Stimulated activated CD8-positive, alpha-beta memory T cell treated with anti-CD3 and anti-CD28 coated beads, Interleukin-2, amount 100 ng/mL, for 48 hours (primary cell): ENCODE measurements at places on chromosomes 12 and 14.

DNA sequence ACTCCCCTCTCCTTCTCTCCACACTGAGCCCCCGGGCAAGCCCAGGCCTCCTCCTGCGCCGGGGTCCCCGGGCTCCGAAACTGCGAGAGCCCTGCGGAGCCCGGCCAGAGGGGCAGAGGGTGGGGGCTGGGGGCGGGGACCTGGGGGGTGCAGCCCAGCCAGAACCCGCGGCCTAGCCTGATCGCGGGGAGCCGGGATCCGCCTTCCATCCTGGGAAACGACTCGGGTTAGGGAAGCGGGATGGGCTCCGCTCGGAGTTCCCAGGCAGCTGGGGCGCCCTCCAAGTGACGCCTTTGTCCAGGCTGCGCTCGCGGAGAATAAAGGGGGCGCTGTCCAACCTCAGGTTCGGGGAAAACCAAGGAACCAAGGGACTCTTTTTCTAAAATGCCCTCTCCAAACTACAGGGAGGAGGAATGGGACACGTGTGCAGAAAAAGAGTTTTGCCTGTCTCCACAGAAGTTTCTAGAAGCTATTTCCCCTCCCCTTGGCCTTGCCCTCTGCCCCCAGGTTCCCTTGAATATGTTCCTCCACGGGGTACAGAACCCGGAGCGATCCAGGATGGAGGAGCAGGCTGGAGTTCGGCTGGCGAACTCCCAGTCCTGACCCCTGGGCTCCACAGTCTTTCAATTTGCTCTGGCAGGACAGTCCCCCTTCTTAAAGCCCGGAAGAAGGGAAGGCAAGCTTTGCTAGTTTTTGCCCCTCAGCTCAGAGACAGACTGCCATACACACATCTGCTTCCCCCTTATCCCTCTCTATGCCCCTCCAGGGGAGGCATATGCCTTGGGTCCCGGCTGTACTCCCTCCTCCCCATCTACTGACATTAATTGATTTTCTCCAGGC is 13.9 kb downstream of the NKX2-1 start:
- DNase-seq, result no peak

- DNase-seq, result no peak
These were observed 862 bp downstream of the SLC7A7 start for GRCh38 chr14:22814373-22814772.

GRCh38 chr14:67643713-67644112 is 24.0 kb downstream of the ARG2 start:
- DNase-seq, result no peak

GRCh38 chr14:101843665-101844064 is 82.2 kb downstream of the PPP2R5C start:
- no peak for DNase-seq

DNA sequence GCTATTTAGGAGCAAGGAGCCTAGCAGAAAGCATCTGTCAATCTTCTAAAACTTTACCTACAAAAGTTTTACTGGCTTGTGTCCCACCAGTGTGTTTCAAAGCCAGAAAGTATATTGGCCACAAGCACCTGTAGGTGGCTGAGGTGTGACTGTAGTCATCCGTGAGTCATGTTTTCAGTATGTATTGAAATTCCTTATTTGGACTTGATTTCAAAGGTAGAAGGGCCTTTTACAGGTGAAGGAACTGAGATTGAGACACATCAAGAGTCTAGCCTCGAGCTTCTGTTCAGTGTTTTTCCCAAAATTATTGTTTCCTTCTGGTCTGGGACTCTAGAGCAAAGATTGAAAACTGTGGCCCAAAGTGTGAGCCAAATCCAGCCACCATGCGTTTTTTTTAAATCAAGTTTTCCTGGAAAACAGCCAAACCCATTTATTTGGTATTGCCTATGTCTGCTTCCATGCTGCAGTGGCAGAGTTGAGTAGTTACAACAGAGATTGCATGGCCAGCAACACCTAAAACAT is 195.3 kb upstream of the BCL2L14 start:
- DNase-seq, result no peak

DNA sequence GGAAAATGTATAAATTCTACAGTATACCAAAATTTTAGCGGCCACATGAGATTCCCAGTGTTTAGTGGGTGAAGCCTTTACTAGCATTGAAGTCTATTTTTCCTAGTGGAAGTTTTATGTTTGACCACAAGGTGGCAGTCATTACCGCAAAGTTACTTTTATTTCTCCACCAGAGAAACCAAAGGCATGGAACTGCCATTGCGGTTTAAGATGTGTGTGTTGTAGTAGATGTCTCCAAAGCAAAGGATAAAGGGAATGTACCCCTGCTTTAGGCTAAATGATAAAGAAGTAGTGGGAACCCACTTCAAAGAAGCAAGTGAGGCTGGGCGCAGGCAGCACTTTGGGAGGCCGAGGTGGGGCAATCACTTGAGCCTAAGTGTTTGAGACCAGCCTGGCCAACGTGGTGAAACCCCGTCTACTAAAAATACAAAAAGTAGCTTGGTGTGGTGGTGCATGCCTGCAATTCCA is 140.5 kb downstream of the PRKCH start:
- DNase-seq, result no peak

- DNase-seq, result no peak
These were observed 7.3 kb upstream of the FIGNL2 start for GRCh38 chr12:51855586-51856428.

GRCh38 chr14:21921453-21921852 is 247.8 kb upstream of the OR4E1 start:
- no peak for DNase-seq

DNA sequence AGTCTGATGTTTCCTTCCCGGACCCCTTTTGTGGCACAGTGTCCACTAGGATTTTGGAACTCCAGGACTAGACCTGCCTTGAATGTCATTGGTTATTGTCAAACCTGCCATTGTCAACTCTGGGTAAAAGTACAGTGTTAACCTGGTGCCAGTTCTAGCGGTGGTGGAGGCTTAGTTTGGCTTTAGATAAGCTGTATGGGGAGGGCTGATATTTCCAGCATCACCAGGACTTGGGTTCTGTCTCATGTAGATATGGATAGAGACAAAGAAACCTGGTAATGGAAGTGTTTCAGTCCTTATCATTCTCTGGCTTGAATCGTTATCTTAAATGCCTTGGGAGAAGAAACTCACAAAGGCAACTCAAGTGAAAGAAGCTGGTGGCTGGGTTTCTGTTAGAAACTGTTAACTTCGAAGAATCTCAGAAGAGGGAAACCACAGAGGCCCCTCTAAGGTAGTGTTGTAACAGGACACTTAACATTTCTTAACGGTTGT is 10.6 kb downstream of the CHST11 start:
- no peak for DNase-seq

DNA sequence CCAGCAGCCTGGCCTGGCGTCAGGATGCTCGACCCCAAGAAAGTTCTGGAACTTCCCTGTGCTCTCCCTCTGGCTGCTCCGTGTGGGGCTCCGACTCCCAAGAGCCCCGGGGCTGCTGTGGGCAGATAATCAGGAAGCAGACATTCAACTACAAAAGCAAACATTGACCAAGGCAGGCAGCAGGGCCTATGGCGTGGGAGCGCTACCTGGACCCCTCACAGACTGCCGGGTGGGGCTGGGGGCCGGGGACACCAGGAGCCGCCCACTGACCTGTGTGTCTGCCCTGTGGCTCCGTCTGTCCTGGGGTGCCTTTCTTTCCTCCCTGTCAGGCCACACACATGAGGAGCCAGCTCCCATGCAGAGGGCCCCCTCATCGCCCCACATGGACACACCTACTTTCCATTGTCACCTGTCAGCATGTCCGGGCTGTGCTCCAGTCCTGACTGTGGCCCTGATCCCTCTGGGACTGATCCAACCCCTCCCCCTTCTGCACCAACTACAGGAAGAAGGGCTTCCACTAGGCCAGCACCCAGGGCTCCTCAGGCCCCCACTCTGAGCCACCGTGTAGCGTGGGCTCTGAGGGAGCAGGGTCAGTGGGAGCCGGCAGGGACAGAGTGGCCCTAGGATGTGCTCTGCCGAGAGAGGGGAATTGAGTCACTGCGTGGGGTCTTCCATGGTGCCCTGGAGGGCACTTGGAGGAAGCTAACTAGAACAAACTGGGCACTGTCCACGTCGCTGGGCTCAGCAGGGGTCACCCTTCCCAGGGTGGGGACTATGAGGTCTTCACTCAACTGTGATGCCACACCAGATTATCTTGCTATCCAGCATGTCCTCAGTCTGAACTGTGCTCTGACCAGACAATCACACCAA is 215.4 kb upstream of the C14orf180 start:
- DNase-seq, result no peak

DNA sequence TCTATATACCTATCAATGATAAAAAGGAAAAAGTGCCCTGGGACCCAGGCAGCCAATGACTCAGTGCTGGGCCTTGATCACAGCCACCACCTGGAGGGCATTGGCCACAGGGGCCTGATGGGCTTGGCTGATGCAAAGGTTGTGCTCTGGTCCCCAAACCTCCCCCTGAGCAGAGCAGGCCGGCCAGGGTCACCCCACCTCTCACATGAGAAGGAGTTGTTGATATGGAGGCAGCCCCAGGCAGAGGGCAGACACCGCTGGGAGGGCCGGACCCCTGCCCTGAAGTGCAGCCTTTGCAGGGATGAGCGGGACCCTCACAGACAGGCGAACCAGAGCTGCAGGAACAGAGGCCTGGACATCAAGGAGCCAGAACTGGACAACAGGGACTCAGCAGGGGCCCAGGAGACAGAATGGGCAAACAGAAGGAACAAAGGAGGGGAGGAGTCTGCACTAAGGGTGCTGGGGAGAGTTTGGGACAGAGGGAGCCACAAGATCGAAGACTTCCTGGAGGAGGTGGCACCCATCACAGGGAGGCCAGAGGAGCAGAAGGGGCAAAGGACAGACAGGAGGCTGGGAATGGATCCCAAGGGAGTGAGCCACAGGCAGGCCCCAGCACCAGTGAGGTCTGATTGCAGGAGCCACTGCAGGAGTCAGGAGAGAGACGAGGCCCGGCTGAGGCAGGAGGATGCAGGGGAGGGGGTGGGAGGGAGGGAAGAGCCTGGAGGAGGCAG is 105.0 kb downstream of the TNFAIP2 start:
- DNase-seq, result no peak

DNA sequence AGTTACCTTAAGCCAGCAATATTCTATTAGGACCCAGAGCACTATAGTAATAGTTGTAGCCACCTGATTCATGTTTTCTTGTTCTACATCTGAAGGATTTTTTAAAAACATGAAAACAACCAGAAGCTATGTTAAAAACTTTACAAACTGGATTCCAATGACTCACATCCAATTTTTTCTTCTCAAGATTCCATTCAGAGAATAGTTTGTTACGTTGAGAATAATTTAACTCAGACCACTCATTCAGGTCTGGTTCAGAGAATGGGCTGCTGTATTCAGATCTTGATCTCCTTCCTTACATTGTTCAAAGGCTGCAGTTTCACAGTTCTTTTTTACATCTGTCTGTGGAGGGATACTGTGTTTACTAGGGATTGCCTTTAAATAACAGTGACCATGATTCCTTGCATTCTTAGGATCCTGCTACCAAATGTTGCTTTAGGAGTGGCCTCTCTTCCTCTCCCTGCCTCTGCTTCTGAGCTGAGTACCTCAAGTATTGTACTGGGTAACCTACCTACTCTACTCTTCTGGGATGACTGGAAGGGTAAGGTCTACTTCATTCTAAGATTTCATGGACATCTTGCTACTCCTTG is 448.0 kb upstream of the FBXO33 start:
- DNase-seq, result no peak

GRCh38 chr14:65817011-65817410 is 404.5 kb downstream of the FUT8 start:
- no peak for DNase-seq

GRCh38 chr12:28569698-28570411 is 379.6 kb downstream of the CCDC91 start:
- DNase-seq, result no peak
